ENCODE measurements at places on chromosomes 7 and 10.

- DNase-seq: no peak
These were observed 12.1 kb upstream of the DLX6 start for GRCh38 chr7:96993094-96993865.

DNA sequence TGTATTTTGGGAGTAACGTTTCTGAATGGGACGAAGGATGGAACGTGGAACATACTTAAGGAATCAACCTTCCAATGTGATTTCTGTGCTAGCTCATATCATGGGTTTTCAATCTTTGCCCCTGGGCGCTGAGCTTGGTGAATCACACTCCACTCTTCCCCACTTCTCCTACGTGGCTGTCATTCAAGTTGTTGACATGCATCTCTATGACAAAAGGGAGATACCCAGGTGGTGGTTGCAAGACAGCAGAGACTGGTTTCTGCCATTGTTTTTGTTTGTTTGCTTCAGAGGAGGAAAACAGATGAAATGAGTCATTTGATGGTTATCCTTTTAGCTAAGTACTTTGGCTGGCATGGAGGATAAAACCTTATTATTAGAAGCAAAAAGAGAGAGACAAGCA is 573.9 kb downstream of the GATA3 start:
- DNase-seq: no peak

DNA sequence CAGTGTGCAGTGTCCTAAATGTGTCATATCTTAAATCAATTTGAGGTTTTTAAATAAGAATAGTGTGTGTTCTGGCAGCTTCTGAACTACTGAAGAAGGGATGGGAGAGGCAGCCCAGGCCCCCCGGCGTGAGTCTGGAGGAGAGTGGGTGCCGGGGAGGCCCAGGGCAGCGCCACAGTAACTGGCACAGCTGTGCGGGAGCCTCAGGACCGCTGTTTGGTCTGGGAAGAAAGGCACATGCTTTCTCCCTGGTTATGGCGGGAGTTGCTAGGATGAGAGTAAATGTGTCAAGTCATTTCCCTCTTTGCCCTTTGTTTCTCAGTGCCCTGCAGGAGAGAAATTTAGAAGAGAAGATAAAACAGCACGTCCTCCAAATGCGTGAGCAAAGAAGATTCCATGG is 31.9 kb upstream of the PWWP2B start:
- DNase-seq: no peak

GRCh38 chr10:45466784-45467183 is 92.8 kb downstream of the ALOX5 start:
- no peak for DNase-seq

DNA sequence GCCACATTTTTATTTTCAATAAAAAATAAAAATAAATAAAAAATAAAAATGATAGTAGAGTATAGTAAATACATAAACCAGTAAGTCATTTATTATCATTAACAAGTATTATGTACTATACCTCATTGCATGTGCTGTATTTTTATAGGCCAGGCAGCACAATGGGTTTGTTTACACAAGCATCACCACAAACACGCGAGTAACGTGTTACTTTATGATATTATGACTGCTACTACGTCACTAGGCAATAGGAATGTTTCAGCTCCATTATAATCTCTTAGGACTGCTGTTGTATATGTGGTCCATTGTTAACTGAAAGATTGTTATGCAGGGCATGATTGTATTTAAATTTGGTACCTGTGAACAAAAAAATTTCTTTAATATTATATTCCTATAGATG is 20.8 kb upstream of the SDHAF3 start:
- no peak for DNase-seq

DNA sequence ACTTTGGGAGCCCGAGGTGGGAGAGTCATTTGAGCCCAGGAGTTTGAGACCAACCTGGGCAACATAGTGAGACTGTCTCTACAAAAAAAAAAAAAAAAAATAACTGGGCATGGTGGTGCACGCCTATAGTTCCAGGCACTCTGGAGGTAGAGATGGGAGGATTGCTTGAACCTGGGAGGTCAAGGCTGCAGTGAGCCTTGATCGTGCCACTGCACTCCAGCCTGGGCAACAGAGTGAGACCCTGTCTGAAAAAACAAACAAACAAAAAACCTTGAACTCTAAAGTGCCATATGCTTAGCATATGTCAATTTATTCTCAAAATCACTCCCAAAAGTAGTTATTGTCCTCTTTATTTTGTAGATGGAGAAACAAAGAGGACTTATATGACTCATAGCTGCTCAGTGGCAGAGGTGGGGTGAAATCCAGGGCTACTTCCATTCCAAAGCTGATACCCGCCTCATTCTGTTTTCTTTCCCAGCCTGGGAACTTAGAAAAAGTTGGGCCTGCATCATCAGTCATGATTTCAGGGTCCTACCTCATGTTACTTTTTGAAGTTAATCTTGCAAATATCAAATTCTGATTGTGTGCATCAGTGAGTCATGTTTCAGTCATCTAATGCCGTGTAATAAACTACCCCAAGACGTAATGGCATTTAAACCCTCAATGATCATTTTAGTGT is 13.3 kb downstream of the DHTKD1 start:
- DNase-seq: no peak

DNA sequence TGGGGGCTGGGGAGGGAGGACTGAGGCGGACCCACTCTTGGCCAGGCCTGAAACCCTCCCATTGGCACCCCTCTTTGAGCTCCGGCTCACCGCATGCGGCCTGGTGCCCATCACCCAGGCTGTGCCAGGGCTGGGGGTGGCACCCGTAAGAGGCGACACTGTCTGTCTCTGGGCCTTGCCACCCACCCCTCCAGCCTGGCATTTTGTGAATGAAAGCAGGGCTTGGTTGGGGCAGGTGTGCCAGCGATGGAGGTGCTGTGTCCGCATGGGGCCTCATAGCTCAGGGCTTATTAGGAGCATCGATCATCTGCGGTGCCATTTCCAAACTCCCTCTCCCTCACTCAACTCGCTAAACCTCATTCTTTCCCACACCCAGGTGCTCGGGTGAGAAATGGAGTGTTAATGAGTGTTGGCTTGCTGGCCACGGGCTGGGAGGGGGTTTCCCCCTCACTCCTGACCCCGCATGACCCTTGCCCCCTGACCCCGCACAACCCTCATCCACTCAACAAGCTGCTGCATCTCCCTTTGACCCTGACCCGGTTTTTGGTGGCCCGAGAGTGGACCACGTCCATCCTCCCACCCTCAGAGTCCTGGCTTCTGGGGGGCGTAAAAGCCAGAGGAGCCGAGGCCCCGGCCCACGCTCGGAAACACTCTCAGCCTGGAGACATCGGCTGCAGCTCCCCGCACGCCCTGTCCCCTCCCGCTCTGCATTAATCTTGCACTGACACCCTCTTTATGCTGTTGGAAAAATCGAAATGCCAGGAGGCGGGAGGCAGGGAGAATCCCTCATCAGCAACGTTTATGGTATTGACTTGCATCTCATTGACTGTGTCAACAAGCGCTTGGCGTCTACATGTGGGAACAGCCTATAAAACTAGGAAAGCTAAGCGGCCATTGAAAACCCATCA is 161.2 kb downstream of the DNAJB6 start:
- no peak for DNase-seq

GRCh38 chr10:32976338-32976737 is 18.3 kb upstream of the ITGB1 start:
- no peak for DNase-seq

DNA sequence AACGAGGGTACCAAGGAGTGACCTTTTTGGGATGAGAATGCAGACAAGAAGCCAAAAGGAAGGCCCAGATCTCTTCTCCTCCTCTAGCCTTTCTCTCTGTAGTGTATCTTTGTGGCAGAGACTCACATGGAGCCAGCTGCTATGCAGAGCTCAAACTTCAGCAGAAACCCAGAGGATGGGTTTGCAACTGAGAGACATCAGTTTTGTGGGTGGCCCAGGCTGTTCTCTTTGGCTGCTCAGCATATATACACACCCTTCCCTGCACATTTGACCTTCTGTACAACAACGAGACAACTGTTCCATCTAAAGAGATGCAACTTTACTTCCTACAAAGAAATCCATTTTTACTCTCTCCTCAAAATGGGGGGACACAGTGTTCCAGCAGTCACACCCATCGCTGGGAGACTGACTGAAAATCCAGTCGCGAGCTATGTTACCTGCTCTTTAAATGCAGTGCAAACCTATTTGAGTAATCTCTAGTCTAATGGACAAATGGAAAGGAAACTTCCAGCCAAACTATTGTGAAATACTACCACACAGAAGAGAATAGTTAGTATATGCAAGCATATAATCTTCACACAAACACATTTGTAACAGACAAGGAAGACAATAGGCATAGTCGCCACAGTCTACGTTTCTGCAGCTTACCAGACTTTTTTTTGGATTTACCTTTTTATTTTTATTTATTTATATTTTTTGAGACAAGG is 51.2 kb downstream of the GTF2I start:
- no peak for DNase-seq

GRCh38 chr7:79453558-79454360 is at the start of gene MAGI2:
MAGI2 (minus strand) TSS chr7:79453667; CDS start chr7:79453320, 347 bp downstream.
- DNase-seq: no peak

- no peak for DNase-seq
These were observed 190.3 kb downstream of the DNAJB6 start for GRCh38 chr7:157526913-157527634.

- DNase-seq: no peak
These were observed 160.6 kb downstream of the ST7 start for GRCh38 chr7:117113871-117114270.

GRCh38 chr7:23277359-23277989 is 21.7 kb upstream of the MALSU1 start:
- no peak for DNase-seq

- no peak for DNase-seq
These were observed 875.4 kb downstream of the LRMDA start for GRCh38 chr10:76306856-76307255.

- no peak for DNase-seq
These were observed 111.7 kb upstream of the PLXDC2 start for GRCh38 chr10:19704544-19704943.

- DNase-seq: no peak
These were observed 6.7 kb upstream of the OTUD1 start for GRCh38 chr10:23432166-23432565.

- DNase-seq: no peak
These were observed 5.5 kb downstream of the PRPF18 start for GRCh38 chr10:13592306-13592705.

- DNase-seq: no peak
These were observed at the start of gene WNT2 for GRCh38 chr7:117322741-117323304. WNT2 (minus strand) TSS chr7:117323058; CDS start chr7:117322989, 69 bp downstream.

- no peak for DNase-seq
These were observed 56.2 kb upstream of the SEPHS1 start for GRCh38 chr10:13404305-13404759.

Data from NK-92 treated with Interleukin-12 subunit alpha and Interleukin-12 subunit beta, amount 100 ng/mL, for 24 hours (cell line).